ENCODE measurements at places on chromosomes 2 and 18. TPM values are rescaled to one million over a fixed set of nuclear protein-coding genes. Genes with fewer than 3 reads are reported as not detected.

GRCh38 chr18:21743166-21743832, 2.7 kb downstream of the MIB1 start:
- no peaks in the 10 kb centered on the region for H3K27me3 ChIP-seq
- DNase-seq: no peak
- no peaks in the 10 kb centered on the region for H3K36me3 ChIP-seq
- H3K4me1 ChIP-seq: peaks cover 55% of the 10 kb centered on the region

MBP gene
- 41.5 TPM for total RNA-seq

KCNS3 gene
- total RNA-seq: not detected

LOXL3 gene
- 0.38 TPM for total RNA-seq

DNA sequence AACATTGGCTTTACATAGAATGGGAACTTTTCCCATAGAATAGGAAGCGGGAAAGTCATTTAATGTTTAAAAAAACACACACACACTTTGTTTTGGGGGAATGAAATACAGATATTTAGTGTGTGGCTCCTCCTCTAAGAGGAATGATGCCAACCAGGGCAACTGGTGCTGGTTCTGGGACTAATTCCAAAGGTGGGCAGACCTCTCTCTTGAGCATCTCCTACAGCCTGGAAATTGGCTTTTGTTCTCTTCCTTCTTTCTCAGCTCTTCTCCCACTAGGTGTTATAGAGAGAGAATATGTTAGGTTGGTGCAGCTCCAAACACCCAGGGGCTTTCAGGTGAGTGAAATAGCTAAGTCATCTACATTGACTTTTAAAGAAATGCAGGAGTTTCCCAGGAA, 190.1 kb downstream of the RAD51AP2 start:
- H3K27ac ChIP-seq: no peak overlapping the region
- no peaks in the 10 kb centered on the region for H3K27me3 ChIP-seq
- H3K36me3 ChIP-seq: no peaks in the 10 kb centered on the region
- DNase-seq: no peak
- no peak overlapping the region for H3K4me3 ChIP-seq

DNA sequence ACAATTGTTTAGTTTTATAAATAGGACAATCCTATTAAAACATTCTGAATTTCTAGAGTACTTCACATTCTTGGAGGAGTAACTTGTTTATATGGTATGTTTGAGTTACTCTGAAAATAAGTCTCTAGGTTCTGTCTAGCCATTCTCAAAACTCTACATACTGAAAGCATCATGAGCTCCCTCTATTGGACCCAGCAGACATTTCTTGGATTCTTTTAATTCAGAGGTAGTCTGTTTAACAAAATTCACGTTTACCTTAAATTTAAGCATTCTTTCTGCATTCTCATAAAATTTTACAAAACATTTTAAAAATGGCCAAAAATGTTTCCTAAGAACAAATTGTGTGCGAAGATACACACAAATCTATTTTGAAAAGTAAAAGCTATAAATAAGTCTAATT, 15.3 kb downstream of the SP9 start:
- no peaks in the 10 kb centered on the region for H3K4me1 ChIP-seq
- no peak overlapping the region for H3K4me3 ChIP-seq
- no peak for DNase-seq
- H3K27me3 ChIP-seq: peaks cover 6% of the 10 kb centered on the region
- H3K36me3 ChIP-seq: peaks cover 14% of the 10 kb centered on the region

- H3K36me3 ChIP-seq: no peaks in the 10 kb centered on the region
- H3K4me1 ChIP-seq: no peaks in the 10 kb centered on the region
- H3K27ac ChIP-seq: no peak overlapping the region
- peaks cover 20% of the 10 kb centered on the region for H3K27me3 ChIP-seq
These were observed 275.9 kb downstream of the CDH20 start for GRCh38 chr18:61609131-61609530.

DNA sequence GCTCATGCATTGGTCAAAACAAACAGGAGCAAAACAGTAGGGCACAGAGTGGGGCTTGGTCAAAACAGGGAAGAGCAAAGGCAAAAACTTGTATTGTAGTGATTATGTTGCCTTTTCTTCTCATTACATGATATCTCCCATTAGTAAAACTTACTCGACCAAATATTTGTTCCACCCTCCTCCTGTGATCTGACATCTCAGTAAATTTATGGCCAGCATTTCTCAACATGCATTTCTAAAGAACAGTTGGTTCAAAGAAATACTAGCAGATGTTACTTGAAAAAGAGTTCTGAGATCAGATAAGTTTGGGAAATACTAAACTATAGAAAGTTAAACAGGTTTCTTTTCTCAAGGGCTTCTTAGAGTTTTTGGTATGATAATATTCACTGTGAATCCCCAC, 423.1 kb downstream of the FIGN start:
- H3K36me3 ChIP-seq: no peaks in the 10 kb centered on the region
- no peak overlapping the region for H3K27ac ChIP-seq
- H3K4me3 ChIP-seq: no peak overlapping the region

DNA sequence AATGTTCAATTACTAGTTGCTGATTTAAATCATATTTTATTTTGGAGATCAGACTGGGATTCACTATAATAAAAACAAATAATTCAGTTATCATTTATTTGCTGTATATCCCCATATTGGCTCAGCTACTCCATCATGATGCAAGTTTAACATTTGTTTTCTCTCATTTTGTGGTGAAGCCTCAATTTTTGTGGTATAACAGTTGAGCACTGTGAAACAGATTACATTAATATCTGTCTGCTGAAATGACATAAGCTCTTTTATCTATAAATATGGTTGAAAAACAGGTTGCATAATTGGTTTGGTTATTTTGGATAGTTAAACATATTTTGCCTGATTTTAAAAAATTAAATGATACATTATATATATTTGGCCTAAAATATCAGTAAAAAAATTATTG, 67.7 kb downstream of the DPP4 start:
- no peak overlapping the region for H3K4me3 ChIP-seq
- peaks cover 30% of the 10 kb centered on the region for H3K4me1 ChIP-seq
- no peak for DNase-seq
- no peak overlapping the region for H3K27ac ChIP-seq
- H3K27me3 ChIP-seq: no peaks in the 10 kb centered on the region

DNA sequence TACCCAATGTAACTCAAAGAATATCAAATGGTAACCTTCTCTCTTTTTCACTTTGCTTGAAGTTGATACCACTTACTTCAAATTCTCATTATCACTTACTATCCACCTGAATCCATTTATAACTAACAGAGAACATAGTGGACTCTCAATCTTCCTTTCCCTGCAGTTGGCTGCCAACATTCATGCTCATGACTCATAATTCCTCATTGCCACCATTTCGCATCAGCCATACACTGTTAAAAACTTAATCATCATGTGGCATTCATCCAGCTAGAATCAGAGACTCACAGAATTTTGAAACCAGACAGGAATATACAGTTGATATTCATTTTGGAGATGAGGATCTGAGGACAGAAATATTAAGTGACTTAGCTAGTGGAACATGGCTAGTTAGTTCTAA, 56.8 kb downstream of the SLC4A10 start:
- H3K27ac ChIP-seq: no peak overlapping the region
- H3K4me3 ChIP-seq: no peak overlapping the region

DNA sequence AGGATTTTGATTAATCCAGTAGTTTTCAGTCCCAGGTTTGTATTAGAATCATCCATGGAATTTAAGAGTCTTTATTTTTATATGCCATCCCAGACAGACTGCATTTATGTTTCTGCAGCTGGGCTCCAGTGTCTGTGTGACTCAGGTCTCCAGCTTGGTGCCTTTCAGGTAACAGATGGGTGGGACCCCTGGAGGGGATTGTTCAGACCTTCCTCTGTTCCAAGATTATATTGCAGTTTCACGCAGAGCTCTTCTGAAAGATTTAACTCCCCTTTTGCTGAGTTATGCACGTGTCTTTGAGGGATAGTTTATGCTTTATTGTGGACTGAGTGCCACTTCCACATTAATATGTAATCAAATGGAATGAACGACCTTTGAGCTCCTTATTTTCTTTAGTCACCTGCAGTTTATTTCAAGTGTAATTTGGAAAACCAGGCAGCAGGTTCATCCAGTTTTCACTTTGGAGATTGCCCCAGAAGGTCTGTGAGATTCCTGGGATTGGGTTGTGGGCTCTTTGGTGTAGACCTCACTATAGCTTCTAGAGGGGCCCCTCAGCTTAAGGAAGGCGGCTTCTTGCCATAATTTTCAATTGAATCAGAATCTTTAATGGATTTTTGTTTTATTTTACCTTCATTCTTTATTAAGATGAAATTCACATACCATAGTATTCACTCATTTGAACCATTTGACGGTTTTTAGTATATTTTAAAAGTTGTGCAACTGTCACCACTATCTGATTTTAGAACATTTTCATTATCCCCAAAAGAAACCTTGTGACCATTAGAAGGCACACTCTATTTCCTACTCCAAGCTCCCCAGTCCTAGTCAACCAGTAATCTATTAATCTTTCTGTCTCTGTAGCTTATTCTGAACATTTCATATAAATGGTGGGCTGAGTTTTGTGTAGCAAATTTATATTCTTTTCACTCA, 135.0 kb downstream of the WDSUB1 start:
- H3K4me1 ChIP-seq: peaks cover 14% of the 10 kb centered on the region
- no peak overlapping the region for H3K27ac ChIP-seq
- H3K36me3 ChIP-seq: no peaks in the 10 kb centered on the region
- no peaks in the 10 kb centered on the region for H3K27me3 ChIP-seq
- no peak for DNase-seq
- no peak overlapping the region for H3K4me3 ChIP-seq

DNA sequence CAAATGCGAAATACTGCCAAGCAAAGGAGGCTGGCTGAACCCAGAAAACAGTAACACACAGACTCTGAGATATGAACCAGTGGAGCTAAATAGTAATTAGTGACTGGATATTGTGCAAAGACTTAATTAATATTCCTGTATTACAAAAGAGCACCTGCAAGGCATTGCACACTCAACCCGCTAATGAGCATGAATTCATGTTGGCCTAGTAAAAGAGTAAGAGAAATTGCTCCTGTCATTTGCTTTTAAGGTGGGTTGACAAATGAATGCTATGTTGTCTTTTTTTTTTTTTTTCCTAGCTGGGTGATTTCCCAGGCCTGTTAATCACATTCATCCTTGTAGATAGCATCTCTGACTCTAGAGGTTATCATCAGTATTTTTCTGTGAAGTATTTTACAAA, 87.0 kb upstream of the CERS6 start:
- H3K4me3 ChIP-seq: no peak overlapping the region
- H3K36me3 ChIP-seq: no peaks in the 10 kb centered on the region
- DNase-seq: no peak

GRCh38 chr2:112836695-112837117, at the start of gene IL1B:
Gene IL1B (minus strand): TSS chr2:112836779. CDS start chr2:112836229, 550 bp downstream.
- H3K4me1 ChIP-seq: no peaks in the 10 kb centered on the region
- no peak within 1 kb of the TSS for H3K27ac ChIP-seq
- DNase-seq: no peak
- no peaks in the 10 kb centered on the region for H3K36me3 ChIP-seq
- H3K27me3 ChIP-seq: peaks cover 30% of the 10 kb centered on the region

BMP10 gene
- total RNA-seq: not detected

DNA sequence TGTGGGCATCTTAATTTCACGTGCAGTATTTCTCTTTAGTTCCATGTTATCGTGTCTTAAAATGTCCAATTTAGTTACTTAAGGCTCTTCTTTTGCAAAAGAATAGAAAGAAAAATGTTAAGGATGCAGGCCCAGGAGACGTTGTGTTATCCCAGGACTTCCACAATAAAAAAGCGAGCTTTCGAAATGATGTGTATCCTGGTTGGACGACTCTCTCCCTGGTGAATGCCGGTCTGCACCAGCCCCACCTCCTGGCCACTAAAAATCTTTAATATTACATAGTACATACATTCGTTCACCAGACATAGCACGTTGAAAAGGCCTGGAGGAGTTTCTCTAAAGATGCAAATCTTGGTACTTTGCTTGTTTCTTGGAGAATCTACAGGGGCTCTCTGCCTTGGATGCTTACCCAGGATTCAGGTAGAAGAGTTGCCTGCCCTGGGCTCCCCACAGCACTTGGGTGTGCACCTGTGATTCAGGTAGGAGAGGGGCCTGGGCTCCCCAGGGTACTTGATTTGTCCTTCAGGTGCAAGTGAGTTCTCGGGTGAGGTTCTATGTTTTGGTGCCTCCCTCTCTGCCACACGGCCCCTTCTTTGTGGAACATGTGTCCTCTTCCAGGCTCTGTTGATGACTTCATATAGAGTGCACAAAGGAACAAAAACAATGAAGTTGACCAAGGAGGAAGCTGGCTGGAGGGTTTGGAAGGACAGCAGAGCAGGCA, 26.6 kb downstream of the TWIST2 start:
- no peaks in the 10 kb centered on the region for H3K36me3 ChIP-seq
- H3K4me3 ChIP-seq: no peak overlapping the region

Measured in activated CD8-positive, alpha-beta T cell treated with anti-CD3 and anti-CD28 coated beads for 36 hours (primary cell).